ENCODE measurements at places on chromosomes 7 and 10. TPM values are rescaled to one million over a fixed set of nuclear protein-coding genes. Genes with fewer than 3 reads are reported as not detected.

DNA sequence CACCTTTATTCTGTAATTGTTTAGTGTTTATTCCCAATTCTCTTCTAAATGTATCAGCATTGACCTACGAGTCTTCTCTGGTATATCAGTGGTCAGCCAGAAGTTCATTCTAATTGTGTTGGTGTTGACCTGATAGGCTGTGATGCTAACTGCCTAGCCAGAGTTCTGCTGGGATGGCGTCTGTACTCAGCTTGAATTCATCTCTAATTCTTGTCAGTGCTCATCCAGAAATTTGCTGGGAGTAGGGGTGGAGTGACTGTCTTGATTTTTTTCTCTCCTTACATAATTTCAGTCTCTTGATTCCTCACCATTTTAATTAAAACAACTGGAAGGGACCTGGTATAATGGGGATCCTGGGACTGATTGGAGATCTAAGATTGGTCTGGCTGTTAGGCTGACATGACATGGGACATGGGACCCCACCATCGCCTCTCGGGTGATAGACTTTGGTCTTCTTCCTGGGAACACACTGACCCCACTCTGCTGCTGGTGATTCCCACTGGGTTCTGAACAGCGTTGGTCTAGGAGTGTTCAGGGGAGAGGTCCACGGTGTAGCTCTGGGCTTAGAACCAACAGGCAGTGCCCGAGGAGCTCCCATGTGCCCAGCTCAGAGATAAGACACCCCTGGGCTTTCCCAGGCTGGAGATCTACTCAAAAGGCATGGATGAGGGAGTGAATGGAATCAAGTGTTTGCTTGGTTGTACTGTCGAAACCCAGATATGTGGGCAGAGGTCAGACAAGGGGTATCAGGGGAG lies 3.8 kb downstream of the NEURL1 start:
- peaks cover 86% of the 10 kb centered on the region for H3K27me3 ChIP-seq
- no peak overlapping the region for H3K27ac ChIP-seq
- H3K4me1 ChIP-seq: peaks cover 11% of the 10 kb centered on the region
- DNase-seq: no peak

DNA sequence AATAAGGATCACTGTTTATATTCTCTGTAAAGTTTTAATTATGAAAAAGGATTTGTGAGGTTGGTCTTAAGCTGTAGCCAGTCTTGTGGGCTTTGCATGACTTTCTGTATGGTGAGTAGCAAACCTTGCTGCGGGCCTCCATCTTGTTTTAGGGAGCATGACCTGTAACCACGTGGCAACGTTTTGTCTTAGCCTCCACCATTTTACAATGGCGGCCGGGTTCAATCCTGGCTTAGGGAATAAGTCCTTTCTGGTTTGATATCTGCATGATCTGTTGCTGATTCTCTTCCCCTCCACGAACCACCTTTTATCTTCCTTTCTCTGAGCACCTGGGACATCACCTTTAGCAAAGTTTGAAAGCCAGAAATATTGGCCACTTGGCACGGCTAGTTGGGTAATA lies 32.5 kb upstream of the OPTN start:
- H3K27ac ChIP-seq: no peak overlapping the region
- no peaks in the 10 kb centered on the region for H3K36me3 ChIP-seq
- DNase-seq: no peak
- no peaks in the 10 kb centered on the region for H3K4me1 ChIP-seq

DNA sequence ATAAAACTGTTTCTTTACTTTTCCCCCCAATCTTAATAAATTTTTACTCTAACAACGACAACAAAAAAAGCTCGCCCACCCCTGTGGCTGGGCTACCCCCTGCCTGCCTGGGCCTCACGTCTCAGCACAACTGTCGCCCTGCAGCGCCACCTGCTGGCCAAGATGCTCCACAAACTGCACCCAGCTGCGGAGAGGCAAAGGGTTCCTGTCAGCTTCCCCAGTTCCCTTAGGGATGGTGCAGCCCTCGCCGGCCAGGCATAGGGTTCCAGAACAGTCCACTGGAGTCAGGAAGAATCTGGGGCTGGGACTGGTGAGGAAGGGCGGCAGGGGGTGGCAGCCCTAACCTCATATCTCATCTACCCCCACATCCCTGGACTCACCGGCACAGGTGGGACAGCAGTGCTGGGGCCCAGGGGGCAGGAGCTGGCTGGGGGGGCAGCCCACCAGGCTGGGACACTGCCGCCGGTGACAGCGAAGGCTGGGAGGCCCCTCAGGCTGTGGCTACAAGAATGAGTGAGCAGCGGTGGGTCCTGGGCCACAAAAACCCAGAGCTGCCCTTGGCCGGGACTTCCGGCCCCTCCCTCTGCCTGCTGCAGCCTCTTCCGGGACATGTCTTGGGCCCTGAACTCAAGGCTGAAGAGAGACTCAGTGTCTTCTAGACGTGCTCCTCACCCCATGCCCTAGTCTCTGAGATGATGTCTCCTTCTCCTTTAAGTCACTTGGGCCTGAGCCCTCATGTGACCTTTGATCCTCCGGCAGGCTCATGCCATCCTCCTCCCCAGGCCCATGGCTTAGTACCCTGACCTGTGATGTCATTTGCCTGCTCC lies 21.2 kb downstream of the ATP6V1F start:
- no peak overlapping the region for H3K4me3 ChIP-seq
- H3K27me3 ChIP-seq: peaks cover 6% of the 10 kb centered on the region
- no peak overlapping the region for H3K27ac ChIP-seq
- H3K4me1 ChIP-seq: no peaks in the 10 kb centered on the region

GRCh38 chr7:140062118-140062527 lies 628 bp downstream of the PARP12 start:
- H3K4me3 ChIP-seq: peak overlapping the region; percentile 68
- DNase-seq: no peak
- no peak overlapping the region for H3K27ac ChIP-seq
- H3K36me3 ChIP-seq: no peaks in the 10 kb centered on the region
- peaks cover 17% of the 10 kb centered on the region for H3K4me1 ChIP-seq

GRCh38 chr10:37479469-37479868 lies 354.1 kb downstream of the ANKRD30A start:
- no peaks in the 10 kb centered on the region for H3K4me1 ChIP-seq
- no peaks in the 10 kb centered on the region for H3K27me3 ChIP-seq
- H3K4me3 ChIP-seq: no peak overlapping the region
- H3K27ac ChIP-seq: no peak overlapping the region

- H3K4me3 ChIP-seq: no peak overlapping the region
- no peak overlapping the region for H3K27ac ChIP-seq
- H3K36me3 ChIP-seq: no peaks in the 10 kb centered on the region
- H3K27me3 ChIP-seq: no peaks in the 10 kb centered on the region
- H3K4me1 ChIP-seq: no peaks in the 10 kb centered on the region
Observed at GRCh38 chr7:122442929-122443328, 138.4 kb upstream of the FEZF1 start.

- H3K27me3 ChIP-seq: peaks cover 14% of the 10 kb centered on the region
- no peak within 1 kb of the TSS for H3K27ac ChIP-seq
- DNase-seq: peak; percentile 12
- H3K36me3 ChIP-seq: no peaks in the 10 kb centered on the region
Observed at GRCh38 chr10:49679480-49679893, at the start of gene C10orf53. C10orf53 (plus strand) TSS chr10:49679651; CDS start chr10:49679698, 47 bp downstream.

GRCh38 chr10:101287997-101288635 lies 58.9 kb upstream of the LBX1 start:
- H3K4me1 ChIP-seq: peaks cover 4% of the 10 kb centered on the region
- H3K4me3 ChIP-seq: no peak overlapping the region
- H3K36me3 ChIP-seq: no peaks in the 10 kb centered on the region
- peaks cover 69% of the 10 kb centered on the region for H3K27me3 ChIP-seq

GRCh38 chr10:78471723-78472550 lies 438.3 kb downstream of the RPS24 start:
- no peaks in the 10 kb centered on the region for H3K36me3 ChIP-seq
- no peak overlapping the region for H3K27ac ChIP-seq
- H3K4me1 ChIP-seq: peaks cover 3% of the 10 kb centered on the region
- no peak for DNase-seq
- no peaks in the 10 kb centered on the region for H3K27me3 ChIP-seq

- H3K27ac ChIP-seq: no peak overlapping the region
- no peaks in the 10 kb centered on the region for H3K27me3 ChIP-seq
- no peak overlapping the region for H3K4me3 ChIP-seq
- H3K36me3 ChIP-seq: no peaks in the 10 kb centered on the region
- peaks cover 3% of the 10 kb centered on the region for H3K4me1 ChIP-seq
Observed at GRCh38 chr7:79681454-79681853, 228.0 kb upstream of the MAGI2 start.

GRCh38 chr10:14781763-14782162 lies 7.1 kb upstream of the FAM107B start:
- DNase-seq: no peak
- no peak overlapping the region for H3K4me3 ChIP-seq
- no peak overlapping the region for H3K27ac ChIP-seq
- H3K36me3 ChIP-seq: no peaks in the 10 kb centered on the region
- H3K4me1 ChIP-seq: peaks cover 4% of the 10 kb centered on the region

DNA sequence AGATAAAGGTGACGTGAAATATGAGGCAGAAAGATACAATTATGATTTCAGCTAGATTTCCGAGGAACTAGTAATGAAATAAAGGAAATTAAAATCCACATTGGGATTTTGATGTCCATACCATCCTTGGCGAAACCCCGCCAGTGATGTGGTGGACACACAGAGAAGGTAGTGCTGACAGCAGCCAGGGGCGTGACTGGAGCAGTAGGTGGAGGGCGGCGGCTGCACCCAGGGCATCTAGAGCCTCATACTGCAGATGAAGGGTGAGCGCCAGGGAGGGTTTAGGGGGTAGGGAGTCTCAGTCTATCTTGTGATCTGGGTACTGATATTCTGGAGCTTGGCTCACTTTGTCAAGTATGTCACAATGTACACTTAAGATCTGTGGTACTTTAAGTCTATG lies 855.5 kb upstream of the POM121L12 start:
- no peaks in the 10 kb centered on the region for H3K4me1 ChIP-seq
- no peaks in the 10 kb centered on the region for H3K27me3 ChIP-seq
- DNase-seq: no peak
- no peaks in the 10 kb centered on the region for H3K36me3 ChIP-seq
- H3K4me3 ChIP-seq: no peak overlapping the region

DNA sequence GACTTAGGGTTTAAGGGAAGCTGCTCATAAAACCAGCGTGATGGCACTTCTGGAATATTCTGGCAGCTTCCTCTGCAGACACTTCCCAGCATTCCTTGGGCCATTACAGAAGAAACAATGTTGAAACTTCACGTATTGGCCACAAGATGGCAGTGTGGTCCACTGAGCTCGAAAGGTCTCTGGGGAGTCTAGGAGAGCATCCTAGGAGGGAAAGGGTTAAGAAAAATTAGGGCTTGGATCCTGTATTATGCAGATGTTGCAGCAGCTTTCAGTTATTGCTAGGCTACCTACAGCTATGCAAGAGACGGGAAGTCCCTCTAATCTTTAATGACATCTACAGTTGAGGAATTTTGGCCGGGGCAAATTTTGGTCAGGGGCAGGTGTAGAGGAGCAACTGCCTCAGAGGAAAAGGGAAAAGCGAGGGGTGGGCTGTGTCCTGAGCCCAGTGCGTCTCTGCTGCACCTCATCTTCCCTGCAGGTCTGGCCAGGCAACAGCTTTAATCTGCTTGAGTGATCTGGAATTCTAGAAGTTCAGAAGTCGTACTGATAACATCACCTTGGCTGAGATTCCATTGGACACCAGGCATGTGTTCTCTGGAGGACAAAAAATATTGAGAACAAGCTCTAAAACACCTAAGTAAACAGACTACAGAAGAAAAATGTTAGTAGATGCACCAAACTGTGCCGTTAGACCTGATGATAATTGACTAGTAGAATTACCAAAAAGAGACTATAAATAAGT lies 220.8 kb upstream of the PRSS58 start:
- DNase-seq: no peak
- H3K27me3 ChIP-seq: no peaks in the 10 kb centered on the region
- H3K4me1 ChIP-seq: peaks cover 8% of the 10 kb centered on the region
- no peak overlapping the region for H3K4me3 ChIP-seq
- no peak overlapping the region for H3K27ac ChIP-seq
- H3K36me3 ChIP-seq: no peaks in the 10 kb centered on the region

GNGT1 gene
- total RNA-seq: not detected

PTPN12 gene
- 95.2 TPM for total RNA-seq

SH2D4B gene
- not detected for total RNA-seq
